ENCODE measurements at places on chromosomes 7 and 10. TPM values are rescaled to one million over a fixed set of nuclear protein-coding genes. Genes with fewer than 3 reads are reported as not detected.

The FAM20C gene
- total RNA-seq, result 13.3 TPM

The HOGA1 gene
- 0.53 TPM for total RNA-seq

The EFCAB10 gene
- total RNA-seq, result not detected

The RNLS gene
- total RNA-seq, result 6.3 TPM

The CPA4 gene
- 3.8 TPM for total RNA-seq

The ITIH5 gene
- 97.6 TPM for total RNA-seq

The RASSF4 gene
- total RNA-seq, result 12.2 TPM

The PDCD11 gene
- total RNA-seq, result 19.7 TPM

The SCART1 gene
- total RNA-seq, result 3.3 TPM

The TAS2R4 gene
- total RNA-seq, result 8.1 TPM

The ATP6V0A4 gene
- total RNA-seq, result 0.37 TPM

The CFTR gene
- 2.0 TPM for total RNA-seq

The GNGT1 gene
- total RNA-seq, result 0.95 TPM

The AZGP1 gene
- 1.9 TPM for total RNA-seq

The KIF11 gene
- total RNA-seq, result 26.6 TPM

The PRLHR gene
- 0.48 TPM for total RNA-seq

The CALHM1 gene
- total RNA-seq, result not detected

The PRR15 gene
- total RNA-seq, result 3.0 TPM

The OLAH gene
- not detected for total RNA-seq

The ZNF273 gene
- total RNA-seq, result 22.5 TPM

The ZNF727 gene
- total RNA-seq, result 0.32 TPM

All from urinary bladder (tissue), 4 donors.